ENCODE measurements at places on chromosomes 12 and 14.
A peak's percentile ranks its signal among the peaks of the same experiment; 100 is the strongest.

DNA sequence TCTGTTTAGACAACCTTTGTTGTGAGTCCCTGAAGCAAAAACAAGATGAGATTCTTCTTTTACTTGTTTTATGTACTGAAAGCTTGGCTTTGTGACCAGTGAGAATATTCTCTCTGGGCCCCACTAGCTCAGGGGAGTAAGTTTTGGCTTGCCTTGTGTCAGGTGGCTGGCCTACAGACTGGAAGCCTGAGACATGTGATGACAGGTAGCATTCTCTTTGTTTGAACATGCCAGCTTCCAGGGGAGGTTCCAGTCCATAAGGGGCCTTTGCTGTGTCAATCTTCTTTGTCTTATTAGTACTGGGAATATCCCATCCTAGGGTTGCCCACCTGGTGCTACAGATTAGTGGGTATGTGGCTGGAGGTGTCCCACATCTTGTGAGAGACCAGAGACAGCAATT, 66.1 kb upstream of the FERMT2 start:
- no peak for DNase-seq

DNA sequence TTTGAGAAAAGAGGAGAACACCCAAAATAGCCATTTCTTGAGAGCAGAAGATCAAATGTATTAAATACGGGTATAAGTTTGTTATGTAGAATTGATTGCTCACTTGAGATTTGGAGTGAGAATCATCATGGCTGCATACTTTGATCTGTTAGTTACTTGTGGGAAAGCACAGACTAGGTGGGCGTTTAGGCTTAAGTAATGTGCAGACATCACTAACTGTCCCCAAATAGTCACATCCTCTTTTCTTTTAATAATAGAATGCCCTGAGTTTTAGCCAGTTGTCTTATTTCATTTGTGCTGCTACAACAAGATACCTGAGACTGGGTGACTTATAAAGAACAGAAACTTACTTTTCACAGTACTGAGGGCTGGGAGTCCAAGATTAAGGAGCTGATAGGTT, 14.3 kb upstream of the GTF2A1 start:
- no peak for DNase-seq

GRCh38 chr12:116937640-116938039, 26.9 kb downstream of the FBXW8 start:
- no peak for DNase-seq

DNA sequence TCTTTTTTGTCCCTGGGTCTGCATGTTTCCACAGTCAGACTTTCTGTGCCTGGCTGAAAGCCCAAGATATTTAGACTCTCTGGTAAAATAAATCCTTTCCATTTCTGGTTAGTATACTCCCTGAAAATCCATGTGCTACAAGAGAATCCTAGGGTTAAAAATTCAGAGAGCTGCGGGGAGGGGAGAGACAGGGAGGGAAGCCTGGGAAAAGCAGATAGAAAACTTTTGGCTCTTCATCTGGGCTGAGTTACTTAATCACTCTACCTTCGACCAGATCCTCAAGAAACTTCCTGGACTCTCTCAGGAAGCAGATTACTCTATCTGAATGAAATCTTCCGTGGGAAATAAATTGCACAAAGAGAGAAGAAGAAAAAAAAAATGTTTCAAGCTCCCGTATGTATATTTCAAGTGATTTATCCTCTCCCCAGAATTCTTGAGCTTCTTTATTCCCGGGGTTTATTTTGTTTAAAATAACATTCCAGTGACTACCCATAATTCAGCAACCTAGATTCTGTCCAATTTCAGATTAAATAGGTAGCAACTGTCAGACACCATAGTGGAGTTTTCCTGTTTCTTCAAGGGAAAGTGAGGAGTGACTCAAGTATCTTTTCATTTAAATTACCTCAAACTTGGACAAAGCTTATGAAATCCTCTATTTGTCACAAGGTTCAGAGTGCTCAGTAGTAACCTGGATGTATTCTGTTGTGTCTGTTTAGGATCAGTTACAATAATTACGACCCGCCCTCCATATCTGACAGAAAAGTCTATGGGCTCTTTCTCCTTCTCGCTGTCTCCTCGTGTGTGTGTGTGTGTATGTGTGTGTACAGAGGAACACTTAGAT, 163.7 kb downstream of the MYRFL start:
- DNase-seq = no peak

- no peak for DNase-seq
These were observed 521 bp upstream of the GMFB start for GRCh38 chr14:54489318-54489683.

- DNase-seq = no peak
These were observed 161.8 kb upstream of the SLC38A2 start for GRCh38 chr12:46534327-46534840.

DNA sequence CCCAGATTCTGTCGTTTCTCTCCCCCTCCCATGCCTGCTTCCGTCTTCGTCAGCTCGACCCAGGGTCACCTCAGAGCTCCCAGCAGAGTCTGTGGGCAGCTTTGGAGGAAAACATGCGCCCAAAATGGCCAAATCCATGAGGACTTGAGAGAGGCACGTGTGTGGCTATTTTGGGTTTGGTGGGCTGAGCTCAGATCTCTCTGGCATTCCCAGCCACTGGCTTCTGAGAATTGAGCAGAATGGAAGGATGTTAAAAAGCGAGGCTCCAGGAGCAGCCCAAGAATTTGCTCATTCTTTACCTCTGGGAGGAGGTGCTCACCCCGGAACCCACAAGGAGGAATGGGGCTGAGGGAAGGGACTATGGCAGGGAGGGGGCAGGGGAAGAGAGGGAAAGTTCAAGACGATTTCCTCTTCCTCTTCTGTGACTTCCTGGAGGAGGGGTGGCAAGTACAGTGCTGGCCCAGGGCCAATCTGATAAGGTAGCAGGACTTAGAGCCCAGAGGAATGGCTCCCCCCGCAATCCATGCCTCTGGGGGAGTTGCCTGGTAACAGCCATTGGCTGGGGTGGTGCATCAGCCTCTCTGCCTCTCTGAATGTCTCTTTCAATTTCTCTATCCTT, 20.1 kb downstream of the TSPAN9 start:
- peak; percentile 84 for DNase-seq

DNA sequence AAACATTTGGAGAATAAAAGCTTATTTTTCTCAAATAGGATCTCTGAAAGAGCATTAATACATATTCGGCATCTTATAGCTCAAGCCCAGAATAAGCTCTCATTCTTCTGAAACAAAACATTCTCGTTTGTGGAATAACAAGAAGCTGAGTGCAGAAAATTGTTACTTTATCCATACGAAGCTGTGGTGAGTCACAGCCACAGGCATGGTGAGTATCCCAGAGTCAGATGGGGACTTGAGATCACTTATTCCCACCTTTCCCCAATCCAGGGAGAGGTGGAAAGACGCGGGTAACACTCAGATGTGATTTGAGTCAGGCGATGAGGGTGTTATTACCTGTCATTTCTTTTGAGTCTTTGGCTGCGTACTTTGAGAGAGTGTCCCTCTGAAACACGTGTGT, 214.6 kb upstream of the TMEM132C start:
- DNase-seq = no peak

GRCh38 chr12:114701104-114701414, 17.1 kb upstream of the TBX3 start:
- DNase-seq = no peak

DNA sequence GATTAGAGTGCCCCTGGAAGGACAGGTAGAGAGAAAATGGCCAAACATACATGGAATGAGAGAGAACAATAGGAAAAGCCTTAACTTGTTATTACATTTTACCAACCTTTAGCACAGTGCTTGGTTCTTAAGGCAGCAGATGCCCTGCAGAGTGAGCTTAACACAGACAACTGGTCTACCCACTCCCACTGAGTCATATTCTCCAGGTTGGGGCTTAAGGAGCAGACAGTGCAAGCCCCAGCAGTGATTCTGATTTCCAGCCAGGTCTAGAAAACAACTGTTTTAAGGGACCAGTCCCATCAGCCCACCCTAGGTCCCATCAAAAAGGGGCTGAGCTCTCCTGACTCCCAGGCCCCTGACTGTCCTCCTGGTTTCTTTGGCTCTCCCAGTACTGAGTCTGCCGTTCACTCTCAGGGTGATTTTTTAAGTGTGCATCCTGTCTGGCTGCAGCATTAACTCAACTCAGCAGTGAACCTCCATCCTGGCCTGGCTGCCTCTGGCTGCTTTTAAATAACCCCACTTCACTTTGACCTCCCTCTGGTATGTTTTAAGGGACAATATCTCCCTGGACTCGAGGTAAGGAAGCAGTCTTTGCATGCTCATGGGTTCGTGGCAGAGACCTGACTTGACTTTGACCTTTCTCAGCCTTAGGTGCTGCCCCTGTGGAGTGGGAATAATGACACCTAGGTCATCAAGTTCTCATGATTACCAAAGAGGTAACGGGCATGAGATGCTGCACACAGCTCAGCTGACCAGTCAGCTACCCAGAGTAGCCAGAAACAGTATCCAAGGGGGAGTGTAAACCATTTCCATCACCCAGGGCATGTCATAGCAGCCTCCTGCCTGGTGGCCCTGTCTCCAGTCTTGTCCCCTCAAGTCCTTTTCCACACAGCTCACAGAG, 210.7 kb upstream of the PWP1 start:
- DNase-seq = no peak

DNA sequence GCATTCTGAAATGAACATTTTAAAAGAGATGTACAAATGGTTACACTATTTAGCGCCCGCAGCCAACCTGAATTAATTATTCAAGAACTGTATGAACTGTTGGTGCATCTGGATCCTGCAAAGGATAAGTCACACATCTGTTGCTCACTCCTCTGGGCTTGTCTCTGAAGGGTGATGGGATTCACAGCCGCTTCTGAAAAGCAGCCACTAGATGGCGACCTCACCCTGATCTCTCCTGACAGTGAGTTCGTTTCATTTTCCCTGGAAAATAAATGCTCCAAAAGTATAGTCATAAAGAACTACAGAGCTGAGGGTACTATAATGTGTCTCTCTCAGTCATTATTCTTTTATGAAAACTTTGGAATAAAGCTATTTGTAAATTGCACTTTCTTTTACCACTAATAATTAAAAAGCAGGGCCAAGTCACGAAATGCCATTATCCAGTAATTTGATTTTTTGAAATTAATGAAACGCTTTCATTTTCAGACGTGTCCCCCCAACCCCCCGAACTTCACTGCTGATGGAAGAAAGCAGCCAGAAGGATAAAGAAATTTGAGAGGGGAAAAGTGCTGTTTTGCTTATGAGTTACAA, 789.6 kb downstream of the NRXN3 start:
- DNase-seq = peak; percentile 63

- no peak for DNase-seq
These were observed 3.6 kb downstream of the SMCO3 start for GRCh38 chr12:14810167-14810952.

DNA sequence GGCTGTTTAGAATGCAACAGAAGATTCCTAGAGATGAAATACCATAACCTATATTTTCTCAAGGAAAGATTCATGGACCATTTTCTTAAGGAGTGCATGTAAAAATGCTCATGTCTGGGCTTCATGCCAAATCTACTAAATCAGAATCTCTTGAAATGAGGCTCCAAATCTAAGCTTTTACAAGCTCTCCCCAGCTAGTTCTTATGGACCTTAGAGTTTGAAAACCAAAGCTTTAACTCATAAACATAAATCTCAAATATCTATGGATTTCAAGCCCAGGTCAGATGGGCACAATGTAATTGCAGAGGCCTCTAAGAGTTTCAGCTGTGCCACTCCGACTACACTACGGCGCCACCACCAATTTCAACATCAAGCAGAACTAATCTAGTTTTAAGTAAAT, 117.3 kb upstream of the CAND1 start:
- no peak for DNase-seq

DNA sequence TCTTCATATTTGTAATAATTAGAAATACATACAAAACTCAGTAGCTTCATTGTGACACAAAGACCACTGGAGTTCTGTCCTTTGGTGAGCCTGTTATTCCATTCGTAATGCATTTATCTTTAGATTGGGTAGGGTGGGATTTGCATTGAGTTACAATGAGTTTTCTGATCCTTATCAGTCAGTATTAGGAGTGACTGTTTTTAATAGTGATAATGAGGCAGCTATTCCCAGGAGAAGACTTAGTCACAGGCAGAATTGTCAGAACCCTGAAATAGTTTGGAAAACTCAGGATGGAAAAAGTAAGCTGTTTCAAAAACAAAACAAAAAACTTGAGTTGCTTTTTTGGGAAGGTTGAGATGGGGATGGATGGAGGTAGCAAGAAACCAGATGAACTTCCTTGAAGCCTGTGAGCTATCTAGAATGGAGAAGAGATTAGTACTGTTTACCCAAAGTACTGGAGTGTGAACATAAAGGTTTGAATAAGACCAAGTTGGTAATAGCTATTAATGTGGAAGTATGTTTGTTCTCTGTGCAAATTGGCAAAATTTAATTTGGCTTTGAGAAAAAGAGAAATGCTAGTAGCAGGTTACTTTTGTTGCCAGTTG, 38.6 kb downstream of the FBXO34 start:
- no peak for DNase-seq

DNA sequence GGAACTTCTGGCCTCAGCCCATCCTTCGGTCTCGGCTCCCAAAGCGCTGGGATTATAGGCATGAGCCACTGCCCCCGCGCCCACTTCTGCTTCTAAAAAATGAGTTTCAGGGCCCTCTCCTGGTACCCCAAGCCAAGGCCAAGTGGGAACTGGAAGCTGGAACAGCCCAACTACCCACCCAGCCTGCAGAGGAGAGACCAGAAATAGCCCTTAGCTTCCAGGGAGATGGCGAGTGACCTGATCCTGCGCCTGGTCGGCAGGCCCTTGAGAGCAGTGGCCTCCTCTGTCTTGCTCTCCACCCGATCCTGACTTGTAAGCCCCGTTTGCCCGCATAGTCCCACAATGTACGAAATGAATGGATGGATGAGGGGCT, 31.2 kb upstream of the PLEKHG6 start:
- no peak for DNase-seq

GRCh38 chr12:79071498-79071897, 206.9 kb downstream of the SYT1 start:
- no peak for DNase-seq

DNA sequence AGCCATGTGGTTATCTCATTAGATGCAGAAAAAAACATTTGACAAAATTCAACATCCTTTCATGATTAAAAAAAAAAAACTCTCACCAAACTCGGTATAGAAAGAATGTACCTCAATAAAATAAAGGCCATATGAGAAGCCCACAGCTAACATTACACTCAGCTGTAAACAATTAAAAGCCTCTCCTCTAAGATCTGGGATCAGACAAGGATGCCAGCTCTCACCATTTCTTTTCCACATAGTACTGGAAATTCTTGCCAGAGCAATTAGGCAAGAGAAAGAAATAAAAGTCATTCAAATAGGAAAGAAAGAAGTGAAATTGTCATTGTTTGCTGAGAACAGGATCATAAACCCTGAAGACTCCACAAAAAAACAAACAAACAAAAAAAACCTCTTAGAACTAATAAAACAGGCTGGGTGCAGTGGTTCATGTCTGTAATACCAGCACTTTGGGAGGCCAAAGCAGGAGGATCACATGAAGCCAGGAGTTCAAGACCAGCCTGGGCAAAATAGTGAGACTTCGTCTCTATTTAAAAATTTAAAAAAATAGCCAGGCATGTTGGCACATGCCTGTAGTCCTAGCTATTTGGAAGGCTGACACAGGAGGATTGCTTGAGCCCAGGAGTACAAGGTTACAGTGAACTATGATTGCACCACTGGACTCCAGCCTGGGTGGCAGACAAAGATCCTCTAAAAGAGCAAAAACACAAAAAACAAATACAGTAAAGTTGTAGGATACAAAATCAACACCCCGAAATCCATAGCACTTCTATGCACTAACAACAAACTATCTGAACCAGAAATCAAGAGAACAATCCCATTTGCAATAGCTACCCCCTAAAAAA, 114.4 kb downstream of the FOXA1 start:
- no peak for DNase-seq

All from Right ventricle myocardium superior (tissue), 1 donor.